ENCODE measurements at places on chromosomes 13 and 19.
A peak's percentile ranks its signal among the peaks of the same experiment; 100 is the strongest.

DNA sequence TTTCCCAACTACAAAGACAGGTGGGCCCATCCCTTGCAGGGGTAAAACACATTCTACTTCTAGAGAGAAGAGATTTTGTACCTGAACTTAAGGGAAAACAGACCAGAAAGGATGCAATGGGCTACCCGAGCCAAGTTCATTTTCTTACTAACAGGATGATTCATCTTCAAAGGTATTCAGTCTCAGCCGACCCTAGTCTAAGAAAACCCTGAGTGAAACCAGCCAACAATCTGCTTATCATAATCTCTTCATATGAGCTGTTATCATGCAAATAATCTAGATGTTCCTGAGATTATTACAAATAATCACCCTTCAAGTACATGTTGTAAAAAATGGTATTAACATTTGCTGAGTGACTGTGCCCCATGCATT lies 15.6 kb downstream of the PABPC3 start:
- DNase-seq, result no peak

- DNase-seq, result no peak
Observed at GRCh38 chr13:32113532-32113931, 82.0 kb downstream of the FRY start.

DNA sequence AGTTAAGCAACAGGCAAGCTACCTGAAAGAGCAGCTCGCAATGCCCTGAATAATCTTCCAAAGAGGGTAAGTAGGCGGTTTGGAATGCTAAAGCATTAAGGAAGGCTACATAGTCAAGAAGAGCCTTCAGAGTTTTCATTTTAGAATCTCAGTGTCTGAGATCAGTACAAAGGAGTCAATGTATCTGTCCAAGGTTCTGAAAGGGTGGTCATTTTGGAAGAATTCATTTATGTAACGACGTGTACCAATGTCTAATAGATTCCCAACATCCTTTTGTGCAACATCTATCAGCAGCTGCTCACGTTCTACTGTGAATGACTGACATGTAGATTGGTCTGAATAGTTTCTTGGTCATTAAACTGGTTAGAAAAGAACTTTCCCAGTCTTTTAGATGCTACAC lies 15.2 kb downstream of the ZNF665 start:
- no peak for DNase-seq

- no peak for DNase-seq
Observed at GRCh38 chr19:49818649-49819370, 721 bp downstream of the MED25 start.

DNA sequence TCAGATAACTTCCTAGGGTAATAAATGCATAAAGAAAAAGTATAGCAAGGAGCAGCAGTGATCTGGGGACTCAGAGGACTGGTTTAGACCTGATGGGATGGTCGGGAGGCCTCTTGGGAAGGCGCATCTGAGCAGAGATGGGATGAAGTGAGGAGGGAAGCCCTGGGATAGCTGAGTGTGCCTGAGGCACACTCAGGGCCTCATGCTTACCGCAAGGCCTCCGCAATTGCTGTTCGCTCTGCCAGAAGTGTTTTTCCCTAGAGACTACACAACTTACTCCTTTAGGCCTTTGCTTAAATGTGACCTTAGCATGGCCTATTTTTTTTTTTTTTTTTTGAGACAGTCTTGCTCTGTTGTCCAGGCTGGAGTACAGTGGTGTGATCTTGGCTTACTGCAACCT lies 4.1 kb upstream of the DLL3 start:
- DNase-seq, result no peak

DNA sequence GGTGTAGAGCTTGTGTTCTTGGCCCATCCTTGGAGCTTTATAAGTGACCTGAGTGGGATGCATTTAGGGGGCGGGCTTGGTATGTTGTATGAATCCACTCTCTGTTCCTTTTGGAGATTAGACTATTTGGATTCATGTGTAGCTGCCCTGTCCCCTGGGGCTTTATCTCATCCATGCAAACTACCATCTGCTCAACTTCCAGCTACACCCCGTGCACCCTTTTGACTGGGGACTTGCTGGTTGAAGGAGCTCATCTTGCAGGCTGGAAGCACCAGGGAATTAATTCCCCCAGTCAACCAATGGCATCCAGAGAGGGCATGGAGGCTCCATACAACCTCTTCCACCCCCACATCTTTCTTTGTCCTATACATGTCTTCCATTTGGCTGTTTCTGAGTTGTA lies 6.1 kb downstream of the CLEC4M start:
- DNase-seq, result no peak

DNA sequence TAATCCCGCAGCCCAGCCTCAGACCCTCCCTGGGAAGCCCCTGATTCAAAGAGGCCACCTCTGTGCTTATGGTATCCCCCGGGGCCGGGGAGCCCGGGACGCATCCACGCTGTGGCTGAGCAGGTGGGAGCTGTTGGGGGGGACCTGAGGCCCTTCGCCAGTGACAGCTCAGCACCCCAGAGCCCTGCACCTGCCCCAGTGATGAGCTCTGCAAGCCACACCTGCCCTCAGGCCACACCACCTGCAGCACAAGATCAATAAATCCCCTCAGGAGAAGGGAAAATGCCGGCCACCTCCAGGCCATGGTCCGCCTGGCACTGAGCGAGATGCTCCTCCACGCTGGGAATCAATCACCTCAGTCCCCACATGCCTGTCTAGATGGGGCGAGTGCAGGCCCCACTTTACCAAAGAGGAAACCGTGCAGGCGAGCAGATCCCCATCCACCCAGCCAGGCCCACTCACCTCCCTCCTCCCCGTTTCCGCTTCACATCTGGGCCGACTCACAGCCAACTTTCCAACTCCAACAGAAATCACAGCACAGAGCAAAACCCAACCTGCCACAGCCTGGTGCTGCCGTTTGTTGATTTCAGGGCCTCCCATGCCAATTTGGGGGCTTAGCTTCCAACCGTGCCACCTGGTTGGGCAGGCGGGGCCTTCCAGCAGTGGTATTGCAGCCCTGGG lies 12.8 kb downstream of the MOB3A start:
- DNase-seq, result peak; percentile 67

DNA sequence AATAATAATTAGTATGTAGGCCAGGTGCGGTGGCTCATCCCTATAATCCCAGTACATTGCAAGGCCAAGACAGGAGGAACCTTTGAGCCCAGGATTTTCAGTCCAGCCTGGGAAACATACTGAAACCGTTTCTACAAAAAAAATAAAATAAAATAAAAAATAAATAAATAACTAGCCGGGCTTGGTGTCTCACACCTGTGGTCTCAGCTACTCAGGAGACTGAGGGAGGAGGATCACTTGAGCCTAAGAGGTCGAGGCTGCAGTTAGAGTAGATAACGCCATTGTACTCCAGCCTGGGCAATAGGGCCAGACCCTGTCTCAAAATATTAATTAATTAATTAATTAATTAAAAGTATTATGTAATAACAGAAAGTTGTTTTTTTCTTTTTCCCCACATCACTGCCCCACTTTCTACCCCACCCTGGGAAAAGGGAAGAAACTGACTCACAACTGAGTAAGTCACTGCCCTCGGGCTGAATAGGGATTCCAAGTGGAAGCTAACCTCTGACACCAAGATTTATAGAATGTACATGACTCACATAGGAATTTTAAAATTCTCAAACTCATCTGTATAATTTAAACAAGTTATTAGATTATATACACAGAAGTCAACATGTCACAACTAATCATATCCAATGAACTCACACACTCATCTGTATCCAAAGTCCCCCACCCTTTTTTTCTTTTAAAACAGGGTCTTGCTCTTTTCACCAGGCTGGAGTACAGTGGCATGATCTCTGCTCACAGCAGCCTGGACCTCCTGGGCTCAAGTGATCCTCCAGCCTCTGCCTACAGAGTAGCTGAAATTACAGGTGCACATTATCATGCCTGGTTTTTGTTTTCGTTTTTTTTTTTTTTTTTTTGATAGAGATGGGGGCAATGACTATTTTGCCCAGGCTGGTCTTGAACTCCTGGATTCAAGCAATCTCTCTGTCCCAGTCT lies 12.5 kb downstream of the ZNF611 start:
- no peak for DNase-seq

DNA sequence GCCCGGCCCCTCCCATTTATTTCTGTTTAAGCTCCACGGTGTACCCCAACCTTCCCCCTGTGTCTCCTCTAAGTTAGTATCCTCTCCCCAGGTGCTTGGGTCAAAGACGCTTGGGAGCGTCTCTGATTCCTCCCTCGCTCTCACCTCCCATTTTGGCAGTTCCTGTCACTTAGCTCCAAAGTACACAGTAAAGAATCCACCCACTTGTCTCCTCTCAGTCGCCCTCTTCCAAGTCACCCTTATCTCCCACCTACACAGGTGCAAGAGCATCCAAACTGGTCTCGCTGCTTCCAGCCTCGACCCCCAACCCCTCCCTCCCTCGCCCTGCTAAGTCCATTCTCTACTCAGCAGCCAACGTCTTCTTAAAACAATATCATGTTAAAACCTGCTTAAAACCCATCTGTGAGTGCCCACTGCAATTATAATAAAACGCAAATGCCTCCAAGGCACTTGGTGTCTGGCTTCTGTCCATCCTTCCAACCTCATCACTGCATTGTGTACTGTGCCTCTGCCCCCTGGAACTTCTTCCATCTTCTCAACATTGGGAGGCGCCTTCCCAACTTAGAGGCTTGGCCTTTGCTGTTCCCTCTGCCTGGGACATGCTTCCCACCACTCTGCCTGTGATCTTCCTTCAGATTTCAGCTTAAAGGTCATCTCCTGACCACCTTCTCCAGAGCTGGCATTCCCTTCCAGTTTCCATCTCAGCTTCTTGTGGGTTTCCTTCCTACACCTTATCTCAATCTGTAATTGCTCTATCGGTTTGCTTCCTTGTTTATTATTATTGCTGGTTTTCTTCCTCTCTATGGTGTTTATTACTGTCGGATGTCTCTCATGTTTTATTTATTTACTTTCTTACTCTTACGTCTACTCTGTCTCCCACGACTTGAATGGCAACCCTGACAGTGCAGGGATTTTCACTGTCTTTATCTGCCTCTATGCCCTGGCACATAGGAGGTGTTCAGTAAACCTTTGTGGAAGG lies 9.5 kb upstream of the KLK14 start:
- no peak for DNase-seq

- DNase-seq, result peak; percentile 69
Observed at GRCh38 chr19:15869109-15869555, 28.7 kb downstream of the CYP4F2 start.

DNA sequence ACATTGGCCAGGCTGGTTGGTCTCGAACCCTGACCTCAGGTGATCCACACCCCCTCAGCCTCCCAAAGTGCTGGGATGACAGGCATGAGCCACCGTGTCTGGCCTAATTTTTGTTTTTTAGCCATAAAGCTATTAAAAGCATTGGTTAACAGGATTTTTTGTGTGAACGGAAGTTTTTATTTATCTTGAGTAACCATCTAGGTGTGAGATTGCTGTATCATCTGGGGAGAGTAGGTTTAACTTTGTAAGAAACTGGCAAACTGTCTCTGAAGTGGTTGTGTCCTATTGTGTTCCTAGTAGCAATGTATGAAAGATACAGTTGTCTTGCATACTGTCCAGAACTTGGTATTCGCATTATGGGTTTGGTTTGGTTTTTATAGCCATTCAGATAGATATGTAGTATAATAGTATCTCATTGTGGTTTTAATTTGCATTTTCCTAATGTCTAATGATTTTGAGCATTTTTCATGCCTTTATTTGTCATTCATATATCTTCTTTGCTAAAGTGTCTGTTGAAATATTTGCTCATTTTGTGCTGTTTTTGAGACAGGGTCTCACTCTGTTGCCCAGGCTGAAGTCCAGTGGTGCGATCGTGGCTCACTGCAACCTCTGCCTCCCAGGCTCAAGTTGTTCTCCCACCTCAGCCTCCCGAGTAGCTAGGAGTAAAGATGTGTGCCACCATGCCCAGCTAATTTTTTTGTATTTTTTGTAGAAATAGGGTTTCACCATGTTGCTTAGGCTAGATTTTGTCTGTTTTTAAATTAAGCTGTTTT lies 13.5 kb upstream of the PLEKHF1 start:
- DNase-seq, result no peak

GRCh38 chr19:15280048-15280725 lies 47.9 kb upstream of the EPHX3 start:
- no peak for DNase-seq

- no peak for DNase-seq
Observed at GRCh38 chr13:80496721-80497397, 155.9 kb upstream of the SPRY2 start.

DNA sequence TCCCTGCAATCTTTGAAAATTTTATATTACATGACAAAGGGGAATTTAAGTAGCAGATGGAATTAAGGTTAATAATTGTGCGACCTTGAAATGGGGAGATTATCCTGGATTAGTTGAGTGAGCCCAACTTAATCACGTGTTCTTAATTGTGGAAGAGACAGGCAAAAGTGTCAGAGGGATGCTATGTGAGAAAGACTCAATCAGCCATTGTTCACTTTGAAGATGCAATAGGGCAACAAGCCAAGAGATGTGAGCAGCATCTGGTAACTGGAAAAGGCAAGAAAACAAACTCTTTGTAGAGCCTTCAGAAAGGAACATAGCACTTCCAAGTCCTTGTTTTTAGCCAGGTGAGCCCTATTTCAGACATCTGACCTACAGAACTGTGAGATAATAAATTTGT lies 247.7 kb downstream of the SLITRK1 start:
- no peak for DNase-seq

DNA sequence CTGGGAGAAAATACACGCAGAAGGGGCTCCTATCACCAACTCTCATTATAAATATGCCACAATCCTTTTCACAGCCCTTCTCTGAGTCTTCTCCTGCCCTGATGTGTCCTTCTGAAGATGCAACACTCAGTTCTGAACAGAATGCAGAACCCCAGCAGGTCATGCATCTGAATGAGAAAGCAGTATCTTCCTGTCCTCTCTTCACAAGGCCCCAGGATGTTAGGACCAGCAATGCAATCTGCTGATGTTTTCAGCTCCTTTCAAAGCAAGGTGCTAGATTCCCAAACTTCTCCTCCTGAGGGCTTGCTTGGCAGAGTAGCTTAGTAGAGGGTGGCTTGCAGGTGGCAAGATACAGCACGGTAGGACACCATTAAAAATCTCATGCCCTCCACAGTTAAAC lies 22.3 kb upstream of the DOCK9 start:
- DNase-seq, result no peak

DNA sequence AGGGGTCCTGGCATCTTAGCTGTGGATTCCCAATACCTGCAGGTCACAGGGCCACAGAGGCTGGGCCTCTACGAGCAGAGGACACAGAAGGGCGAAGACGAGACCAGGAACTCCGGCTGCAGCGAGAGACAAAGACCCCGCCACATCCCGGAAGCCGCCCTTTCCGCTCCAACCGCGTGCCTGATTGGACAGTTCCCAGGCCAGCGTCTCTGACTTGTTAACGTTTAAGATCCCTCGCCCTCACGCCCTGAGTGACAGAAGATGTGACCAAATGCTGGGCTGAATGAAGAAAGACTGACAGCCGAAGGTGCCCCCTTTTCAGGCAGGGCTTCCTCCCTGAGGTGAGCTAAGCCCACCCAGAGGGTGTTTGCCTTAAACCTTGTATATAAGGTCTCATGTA lies at the start of gene ZNF98:
Gene ZNF98 (minus strand): TSS at position 136 of the 400 bp plus-strand sequence. CDS start 122 bp downstream, at position 14.
- no peak for DNase-seq

Measured in CD4-positive, alpha-beta T cell (primary cell).